GM23248 (cell line): ENCODE measurements at places on chromosomes 6 and 20. TPM values are rescaled to one million over a fixed set of nuclear protein-coding genes. Genes with fewer than 3 reads are reported as not detected.

Gene DST
- 322 and 411 TPM in 2 replicates for total RNA-seq

Gene EXOC2
- total RNA-seq: 23.0 and 32.9 TPM in 2 replicates

Gene CST2
- 0.63 and 5.6 TPM in 2 replicates for total RNA-seq

Gene CSNK2A1
- total RNA-seq: 98.8 and 110 TPM in 2 replicates

Gene VGLL2
- total RNA-seq: not detected in 2 replicates

Gene COL21A1
- 0.11 TPM in 1 of 2 replicates, not detected in the other for total RNA-seq

Gene MAS1
- not detected in 2 replicates for total RNA-seq

Gene HLA-DOA
- total RNA-seq: not detected in 2 replicates

Gene KCNK17
- not detected in 2 replicates for total RNA-seq

Gene GUCA1A
- total RNA-seq: not detected in 2 replicates

Gene CLDN20
- not detected in 2 replicates for total RNA-seq

GRCh38 chr6:108526739-108527174 lies 34.0 kb upstream of the FOXO3 start:
- H3K4me1 ChIP-seq: no peaks in the 10 kb centered on the region
- H3K4me3 ChIP-seq: no peak overlapping the region
- H3K27ac ChIP-seq: no peak overlapping the region
- DNase-seq: peak; percentile 64

- no peaks in the 10 kb centered on the region for H3K27me3 ChIP-seq
- H3K36me3 ChIP-seq: no peaks in the 10 kb centered on the region
- no peak overlapping the region for H3K4me3 ChIP-seq
- no peak overlapping the region for H3K27ac ChIP-seq
Measured at GRCh38 chr6:122772724-122773415, 6.6 kb upstream of the FABP7 start.

DNA sequence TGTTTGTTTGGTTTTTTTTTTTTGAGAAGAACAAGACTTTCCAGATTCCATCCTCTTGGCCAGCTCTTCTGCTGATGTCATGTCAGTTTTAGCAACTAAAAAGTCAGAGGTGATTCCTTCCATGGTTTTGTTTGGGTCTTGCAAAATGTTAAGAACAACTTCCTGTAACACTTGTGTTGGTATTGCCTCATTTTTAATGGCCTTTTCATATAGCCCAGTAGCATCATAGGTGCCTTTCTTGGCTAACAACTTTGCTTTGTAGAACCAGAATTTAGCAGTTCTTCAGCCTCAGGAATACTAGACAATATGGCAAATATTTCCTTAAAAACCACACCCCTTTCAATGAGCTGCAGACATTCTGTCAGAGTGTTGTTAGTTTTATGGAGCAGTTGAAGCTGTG lies 99.5 kb upstream of the SIRPG start:
- H3K27me3 ChIP-seq: no peaks in the 10 kb centered on the region
- no peak overlapping the region for H3K27ac ChIP-seq
- H3K4me1 ChIP-seq: peaks cover 15% of the 10 kb centered on the region
- no peaks in the 10 kb centered on the region for H3K36me3 ChIP-seq
- H3K4me3 ChIP-seq: no peak overlapping the region
- no peak for DNase-seq

GRCh38 chr20:60518022-60518421 lies 559.8 kb downstream of the CDH26 start:
- no peak overlapping the region for H3K27ac ChIP-seq
- no peaks in the 10 kb centered on the region for H3K36me3 ChIP-seq
- H3K4me1 ChIP-seq: peaks cover 4% of the 10 kb centered on the region; the same call in 1 of the 2 replicates
- DNase-seq: no peak

DNA sequence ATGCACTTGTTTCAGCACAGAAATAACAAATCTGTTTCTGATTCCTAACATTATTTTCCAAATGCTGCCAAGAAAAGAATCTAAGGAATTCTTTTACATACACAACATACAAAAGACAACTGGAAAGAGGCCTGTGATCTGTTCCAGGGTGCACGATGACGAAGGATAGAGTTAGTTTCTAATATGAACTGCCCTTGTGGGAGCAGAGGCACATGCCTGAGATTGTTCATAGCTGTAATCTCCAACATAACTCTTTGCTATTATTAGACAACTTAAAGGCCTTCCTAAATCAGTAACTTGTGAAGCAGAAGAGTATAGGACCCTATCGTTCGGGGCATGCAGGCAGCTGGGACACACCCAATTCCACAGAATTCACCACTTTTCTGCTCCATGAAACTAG lies 41.2 kb upstream of the NHSL1 start:
- peaks cover 61% of the 10 kb centered on the region for H3K4me1 ChIP-seq
- no peaks in the 10 kb centered on the region for H3K27me3 ChIP-seq
- peak overlapping the region; percentile 82 for H3K27ac ChIP-seq
- H3K4me3 ChIP-seq: no peak overlapping the region
- DNase-seq: peak; percentile 79

GRCh38 chr6:155795173-155795796 lies 339.6 kb upstream of the NOX3 start:
- no peak for DNase-seq
- no peaks in the 10 kb centered on the region for H3K27me3 ChIP-seq
- H3K4me3 ChIP-seq: no peak overlapping the region
- no peaks in the 10 kb centered on the region for H3K4me1 ChIP-seq
- no peak overlapping the region for H3K27ac ChIP-seq

DNA sequence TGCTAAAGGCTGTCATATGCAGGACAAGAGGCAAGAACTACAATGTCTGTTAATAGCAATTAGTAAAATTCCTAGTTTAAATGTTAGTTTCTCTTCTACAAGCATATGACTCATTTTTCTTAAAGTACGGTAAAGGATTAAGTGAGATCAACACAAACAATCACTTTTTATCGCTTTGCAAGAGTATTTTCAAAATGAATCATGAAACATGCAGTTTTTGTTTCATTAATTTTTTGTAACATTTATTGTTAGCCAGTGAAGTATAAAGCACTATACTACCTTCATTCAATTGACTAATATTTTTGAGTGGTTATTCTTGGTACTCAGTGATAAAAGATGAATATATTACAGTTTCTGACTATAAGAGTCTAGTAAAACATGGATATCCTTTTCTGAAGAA lies 138.6 kb downstream of the AHI1 start:
- H3K36me3 ChIP-seq: no peaks in the 10 kb centered on the region
- peaks cover 30% of the 10 kb centered on the region for H3K4me1 ChIP-seq
- peak; percentile 64 for DNase-seq

DNA sequence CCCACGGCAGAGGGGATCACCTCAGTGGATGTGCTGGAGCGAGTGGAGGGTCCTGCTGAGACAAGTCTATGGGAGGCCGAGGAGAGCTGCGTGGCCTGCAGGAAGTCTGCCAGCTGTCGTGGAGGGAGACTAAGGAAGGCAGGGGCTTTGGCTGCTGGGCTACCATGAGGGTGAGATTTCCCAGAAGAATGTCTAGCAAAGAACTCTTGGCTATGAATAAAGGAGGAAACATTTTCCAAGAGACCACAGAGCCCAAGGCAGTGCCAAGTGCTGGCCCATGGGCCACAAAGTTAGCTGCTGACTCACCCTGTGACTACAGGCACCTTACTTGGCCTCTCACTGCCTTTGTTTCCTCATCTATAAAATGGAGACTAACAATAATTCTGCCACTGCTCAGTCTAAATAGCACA lies 73.4 kb downstream of the PRDM1 start:
- no peaks in the 10 kb centered on the region for H3K36me3 ChIP-seq
- no peaks in the 10 kb centered on the region for H3K27me3 ChIP-seq
- peaks cover 67% of the 10 kb centered on the region for H3K4me1 ChIP-seq
- no peak overlapping the region for H3K4me3 ChIP-seq
- H3K27ac ChIP-seq: peak overlapping the region; percentile 88

DNA sequence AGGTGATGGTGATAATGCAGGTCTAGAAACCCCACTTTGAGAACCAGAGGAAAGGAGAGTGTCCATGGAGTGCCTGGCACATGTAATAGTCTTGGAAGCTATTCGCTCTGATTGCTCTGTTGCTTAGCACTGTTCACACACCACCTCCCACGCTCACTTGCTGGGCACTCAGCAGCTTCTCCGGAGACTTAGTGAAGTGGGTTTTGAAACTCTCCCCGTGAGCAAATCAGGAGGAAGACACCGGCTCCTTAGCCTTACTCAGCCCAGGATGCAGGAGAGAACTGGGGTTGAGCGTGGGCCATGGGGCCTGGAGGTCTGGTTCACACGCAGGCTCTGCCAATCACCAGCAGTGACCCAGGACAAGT lies 22.2 kb downstream of the BMP7 start:
- no peaks in the 10 kb centered on the region for H3K36me3 ChIP-seq
- H3K4me3 ChIP-seq: no peak overlapping the region
- peaks cover 30% of the 10 kb centered on the region for H3K27me3 ChIP-seq
- no peak overlapping the region for H3K27ac ChIP-seq
- H3K4me1 ChIP-seq: no peaks in the 10 kb centered on the region

GRCh38 chr6:66429210-66429609 lies 722.2 kb upstream of the EYS start:
- no peak overlapping the region for H3K27ac ChIP-seq
- peak; percentile 5 for DNase-seq
- no peak overlapping the region for H3K4me3 ChIP-seq
- no peaks in the 10 kb centered on the region for H3K4me1 ChIP-seq
- H3K36me3 ChIP-seq: no peaks in the 10 kb centered on the region
- no peaks in the 10 kb centered on the region for H3K27me3 ChIP-seq

DNA sequence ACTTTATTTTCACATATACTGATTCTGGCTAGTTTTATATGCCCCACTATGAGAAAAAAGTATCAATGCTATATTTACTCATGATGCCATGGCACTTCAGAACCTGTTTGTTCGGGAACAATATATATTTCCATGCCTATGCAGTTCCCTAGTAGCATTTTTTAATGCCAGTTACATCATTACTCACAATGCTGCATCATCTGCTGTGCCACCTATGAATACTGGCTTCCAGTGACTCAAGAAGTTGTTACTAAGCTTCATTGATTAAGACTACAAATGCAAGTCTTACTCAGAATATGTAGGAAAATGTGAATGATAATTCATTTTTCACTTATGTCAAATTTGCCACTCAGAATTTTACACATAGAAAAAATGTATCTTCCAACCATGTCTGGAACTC lies 97.9 kb downstream of the MAFB start:
- H3K36me3 ChIP-seq: no peaks in the 10 kb centered on the region
- no peak overlapping the region for H3K27ac ChIP-seq
- no peak overlapping the region for H3K4me3 ChIP-seq
- no peaks in the 10 kb centered on the region for H3K4me1 ChIP-seq

GRCh38 chr20:33445881-33446625 lies 2.5 kb upstream of the SNTA1 start:
- no peak overlapping the region for H3K27ac ChIP-seq
- no peaks in the 10 kb centered on the region for H3K27me3 ChIP-seq
- no peak overlapping the region for H3K4me3 ChIP-seq
- H3K36me3 ChIP-seq: no peaks in the 10 kb centered on the region

- peaks cover 16% of the 10 kb centered on the region for H3K4me1 ChIP-seq
- peak overlapping the region; percentile 76 for H3K27ac ChIP-seq
- H3K27me3 ChIP-seq: no peaks in the 10 kb centered on the region
Measured at GRCh38 chr6:28167068-28167467, 25.4 kb downstream of the ZKSCAN8 start.

GRCh38 chr20:48957533-48957932 lies 36.0 kb downstream of the ARFGEF2 start:
- no peak overlapping the region for H3K4me3 ChIP-seq
- H3K27ac ChIP-seq: no peak overlapping the region
- DNase-seq: peak; percentile 14
- no peaks in the 10 kb centered on the region for H3K4me1 ChIP-seq

DNA sequence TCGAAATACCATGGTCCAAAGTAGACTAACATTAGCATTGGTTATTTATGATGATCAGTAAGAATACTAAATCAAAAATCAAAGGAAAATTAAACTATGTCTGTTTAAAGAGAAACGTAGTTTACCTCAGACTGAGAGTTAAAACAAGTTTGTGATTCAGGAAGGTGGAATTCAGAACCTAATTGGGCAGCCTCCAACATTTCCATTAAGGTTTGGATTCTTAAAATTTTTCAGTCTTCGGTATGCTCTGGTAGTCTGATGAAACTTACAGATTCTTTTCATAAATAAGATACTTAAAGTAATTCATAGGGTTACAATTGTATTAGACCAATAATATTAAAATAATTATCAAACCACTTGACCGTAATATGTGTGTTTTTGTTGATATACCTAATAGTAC lies 18.6 kb downstream of the HFE start:
- H3K27me3 ChIP-seq: no peaks in the 10 kb centered on the region
- H3K4me1 ChIP-seq: peaks cover 22% of the 10 kb centered on the region
- H3K4me3 ChIP-seq: no peak overlapping the region
- no peaks in the 10 kb centered on the region for H3K36me3 ChIP-seq
- H3K27ac ChIP-seq: no peak overlapping the region
- peak; percentile 54 for DNase-seq

GRCh38 chr6:3231247-3232016 lies 4.0 kb upstream of the TUBB2B start:
- peak; percentile 88 for DNase-seq
- peak overlapping the region; percentile 82 for H3K4me3 ChIP-seq
- H3K36me3 ChIP-seq: no peaks in the 10 kb centered on the region
- no peaks in the 10 kb centered on the region for H3K4me1 ChIP-seq

DNA sequence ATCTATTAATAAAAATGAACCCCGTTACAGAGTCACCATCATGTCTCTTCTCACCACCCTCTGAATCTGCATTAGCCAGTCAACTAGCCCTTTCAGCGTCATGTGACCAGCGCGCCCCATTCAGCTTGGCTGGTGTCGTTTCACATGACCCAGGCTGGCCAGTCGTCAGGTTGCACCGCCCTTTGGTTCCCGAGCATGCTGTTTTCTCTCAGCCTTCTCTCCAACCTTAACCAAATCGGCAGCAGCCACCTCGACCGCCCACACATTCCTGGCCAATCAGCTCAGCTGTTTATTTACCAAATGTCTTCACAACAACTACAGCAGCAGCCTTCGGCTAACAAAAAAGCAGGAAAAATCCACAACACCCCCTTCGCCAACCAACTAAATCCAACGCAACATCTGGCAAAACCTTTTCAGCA lies 5.6 kb downstream of the SRSF3 start:
- H3K27me3 ChIP-seq: no peaks in the 10 kb centered on the region
- peaks cover 90% of the 10 kb centered on the region for H3K36me3 ChIP-seq
- H3K27ac ChIP-seq: peak overlapping the region; percentile 16
- peak; percentile 68 for DNase-seq

DNA sequence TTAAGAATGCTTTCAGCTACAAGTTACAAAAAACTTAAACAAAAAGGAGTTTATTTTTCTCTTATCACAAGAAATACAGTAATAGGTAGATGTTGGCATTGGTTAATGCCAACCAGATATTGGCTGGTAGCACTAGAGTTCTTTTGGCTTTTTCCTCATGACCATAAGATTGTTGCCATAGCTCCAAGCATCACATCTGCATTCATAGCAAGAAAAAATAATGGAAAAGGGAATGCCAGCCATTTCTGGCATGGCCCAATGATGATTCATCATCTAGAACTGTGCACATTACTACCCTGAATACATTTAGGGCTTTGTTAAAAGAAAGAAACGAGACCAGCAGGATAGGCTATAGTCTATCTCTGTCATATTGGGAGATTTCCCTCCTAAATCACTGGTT lies 20.8 kb upstream of the SIRT5 start:
- H3K4me1 ChIP-seq: peaks cover 10% of the 10 kb centered on the region
- no peak overlapping the region for H3K27ac ChIP-seq
- no peaks in the 10 kb centered on the region for H3K36me3 ChIP-seq

GRCh38 chr20:14820771-14821170 lies 483.4 kb upstream of the FLRT3 start:
- H3K4me1 ChIP-seq: no peaks in the 10 kb centered on the region
- no peaks in the 10 kb centered on the region for H3K36me3 ChIP-seq
- no peak overlapping the region for H3K4me3 ChIP-seq
- DNase-seq: no peak
- H3K27ac ChIP-seq: no peak overlapping the region
- H3K27me3 ChIP-seq: no peaks in the 10 kb centered on the region
